ENCODE measurements at places on chromosomes 2 and 18.

- DNase-seq = no peak
Observed at GRCh38 chr2:67091681-67092080, 305.5 kb upstream of the ETAA1 start.

- no peak for DNase-seq
Observed at GRCh38 chr2:149467436-149467835, 120.1 kb downstream of the MMADHC start.

DNA sequence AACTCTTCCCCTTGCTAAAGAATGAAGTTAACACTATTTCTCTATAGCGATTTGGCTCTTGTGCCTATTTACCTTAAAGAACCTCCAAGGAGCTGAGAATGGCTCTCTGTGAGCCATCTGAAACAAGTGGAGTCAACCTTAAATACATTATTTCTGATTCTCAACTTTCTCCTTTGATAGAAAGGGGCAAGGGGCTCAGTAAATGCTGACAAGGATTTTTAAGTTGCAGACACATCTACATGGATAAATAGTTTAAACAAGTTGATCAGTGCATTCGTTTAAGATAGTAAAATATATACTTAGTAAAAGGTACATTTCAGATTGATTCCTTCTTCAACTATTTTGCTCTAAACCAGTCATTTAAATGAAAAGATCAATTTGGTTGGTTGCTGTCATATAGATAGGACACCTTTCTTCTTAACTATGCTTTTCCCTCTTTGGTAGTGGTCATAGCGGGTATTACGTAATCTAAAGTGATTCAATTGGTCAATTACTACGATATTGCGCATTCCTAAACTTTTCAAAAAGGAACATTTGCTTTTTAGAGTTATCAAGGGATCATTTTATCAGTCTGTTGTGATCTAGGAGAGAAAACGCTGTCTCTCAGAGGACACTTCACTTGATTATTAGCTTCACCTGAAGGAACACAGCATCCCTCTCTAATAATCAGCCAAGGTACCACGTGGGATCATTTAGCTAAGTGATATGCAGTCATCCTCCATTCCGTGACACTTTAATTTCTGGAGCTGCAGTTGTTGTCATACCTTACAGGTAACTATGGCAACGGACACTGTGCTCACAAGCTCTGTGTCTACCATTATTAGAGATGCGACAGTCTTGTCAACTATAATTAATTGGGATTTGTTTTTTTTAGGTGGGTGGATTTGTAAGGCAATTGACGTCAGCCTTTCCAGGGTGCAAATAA, 50.9 kb upstream of the KCNE4 start:
- DNase-seq = no peak

- DNase-seq = no peak
Observed at GRCh38 chr2:160125828-160126227, 63.4 kb upstream of the PLA2R1 start.

- no peak for DNase-seq
Observed at GRCh38 chr18:51446571-51447210, 249.2 kb upstream of the MEX3C start.
